ENCODE measurements at places on chromosomes 16 and 17.

DNA sequence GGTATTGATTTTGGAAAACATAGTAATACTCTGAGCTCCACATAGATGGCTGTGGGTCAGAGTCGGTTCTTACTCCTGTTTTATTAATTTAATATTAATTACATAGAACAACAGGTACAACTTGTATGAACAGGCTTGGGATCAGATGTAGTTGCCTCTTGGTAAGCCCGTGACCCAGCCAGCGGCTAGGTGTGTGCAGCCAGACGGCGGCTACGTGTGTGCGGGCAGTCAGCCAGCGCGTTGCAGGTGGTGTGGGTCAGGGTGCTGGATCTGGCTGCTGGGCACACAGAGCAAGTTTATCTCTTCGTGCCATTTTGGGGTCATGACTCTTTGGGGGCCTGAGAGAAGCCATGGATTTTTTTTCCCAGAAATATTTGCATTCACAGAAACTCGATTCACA lies 30.3 kb downstream of the DBNDD1 start:
- H3K4me1 ChIP-seq: no peaks in the 10 kb centered on the region
- H3K27ac ChIP-seq: no peak overlapping the region
- no peaks in the 10 kb centered on the region for H3K27me3 ChIP-seq
- DNase-seq: no peak

DNA sequence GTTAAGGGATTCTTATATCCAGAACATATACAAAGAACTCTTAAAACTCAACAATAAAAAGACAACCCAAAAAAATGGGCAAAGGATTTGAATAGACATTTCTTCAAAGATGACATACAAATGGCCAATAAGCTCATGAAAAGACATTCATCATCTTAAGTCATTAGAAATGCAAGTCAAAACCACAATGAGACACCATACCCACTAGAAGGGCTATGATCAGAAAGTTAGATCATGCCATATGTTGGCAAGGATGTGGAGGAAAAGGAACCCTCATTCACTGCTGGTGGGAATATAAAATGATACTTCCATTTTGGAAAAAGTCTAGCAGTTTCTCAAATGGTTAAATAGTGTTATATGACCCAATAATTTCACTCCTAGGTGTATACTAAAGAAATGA lies 9.4 kb downstream of the PLD6 start:
- H3K27me3 ChIP-seq: no peaks in the 10 kb centered on the region
- H3K4me1 ChIP-seq: no peaks in the 10 kb centered on the region
- H3K36me3 ChIP-seq: no peaks in the 10 kb centered on the region

DNA sequence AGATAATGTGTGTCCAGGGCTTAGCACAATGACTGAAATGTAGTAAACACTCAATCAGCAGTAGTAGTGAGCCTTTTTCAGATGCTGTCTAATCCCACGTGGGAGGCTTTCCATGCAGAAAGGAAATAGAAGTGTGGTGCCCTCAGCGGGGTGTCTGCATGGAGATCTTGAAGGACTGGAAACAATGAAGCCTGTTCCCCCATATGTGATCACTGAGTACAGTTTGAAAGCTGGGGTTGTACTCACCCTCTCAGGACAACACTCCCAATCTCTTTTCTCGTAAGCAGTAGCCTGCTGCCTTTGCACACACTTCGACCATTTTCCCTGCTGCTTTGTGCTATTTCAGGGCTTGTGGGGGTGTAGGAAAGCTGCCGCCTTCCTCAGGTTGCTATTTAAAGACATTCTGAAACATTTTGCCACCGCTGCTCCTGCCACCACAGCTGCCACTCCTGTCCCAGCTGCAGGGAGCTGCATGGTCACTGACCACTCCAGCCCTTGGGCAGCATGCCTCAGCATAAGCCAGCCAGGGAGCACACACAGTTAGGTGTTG lies 40.6 kb upstream of the HAS3 start:
- no peak overlapping the region for H3K4me3 ChIP-seq
- H3K27me3 ChIP-seq: no peaks in the 10 kb centered on the region
- no peaks in the 10 kb centered on the region for H3K36me3 ChIP-seq
- no peak overlapping the region for H3K27ac ChIP-seq

DNA sequence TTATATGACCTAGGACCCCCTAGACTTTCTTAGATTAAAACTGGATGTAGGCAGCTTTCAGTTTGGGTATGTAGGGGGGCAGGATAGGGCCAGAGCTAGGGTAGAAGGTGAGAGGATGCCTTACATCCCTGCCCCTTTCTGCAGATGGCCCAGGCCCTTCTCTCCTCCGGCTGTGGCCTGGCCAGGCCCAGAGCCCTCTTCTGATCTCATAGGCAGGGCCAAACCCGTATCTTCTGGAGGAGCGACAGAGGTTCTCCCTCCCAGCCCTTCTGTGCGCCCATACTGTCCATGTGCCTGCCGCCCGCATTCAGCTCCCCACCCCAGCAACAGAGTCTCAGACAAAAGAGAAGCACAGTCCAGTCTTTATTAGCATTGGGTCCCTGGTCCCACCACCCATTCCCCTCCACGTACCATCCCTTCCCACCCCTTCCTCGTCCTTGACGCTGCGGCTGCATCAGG lies 2.0 kb upstream of the TSPOAP1 start:
- no peaks in the 10 kb centered on the region for H3K27me3 ChIP-seq
- peaks cover 23% of the 10 kb centered on the region for H3K4me1 ChIP-seq
- H3K4me3 ChIP-seq: no peak overlapping the region
- no peak for DNase-seq

DNA sequence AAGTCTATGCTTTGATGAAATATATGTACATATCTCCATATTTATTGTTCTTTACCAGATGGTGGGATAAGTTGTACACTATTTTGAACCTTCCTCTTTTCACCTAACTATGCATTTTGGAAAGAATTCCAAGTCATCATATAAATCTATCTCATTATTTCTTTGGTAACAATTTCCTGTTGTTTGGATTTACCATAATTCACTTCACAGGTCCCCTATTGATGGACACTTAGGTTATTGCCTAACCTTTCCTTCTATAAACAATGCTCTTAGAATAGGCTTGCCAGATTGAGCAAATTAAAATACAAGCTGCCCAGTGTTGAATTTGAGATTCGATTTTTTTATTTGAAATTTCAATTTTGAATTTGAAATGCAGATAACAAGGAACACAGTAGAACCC lies 28.9 kb upstream of the DHX8 start:
- no peaks in the 10 kb centered on the region for H3K36me3 ChIP-seq
- H3K4me3 ChIP-seq: no peak overlapping the region
- peaks cover 4% of the 10 kb centered on the region for H3K4me1 ChIP-seq
- no peak overlapping the region for H3K27ac ChIP-seq
